ENCODE measurements at places on chromosomes 5 and 9. TPM values are rescaled to one million over a fixed set of nuclear protein-coding genes. Genes with fewer than 3 reads are reported as not detected.

The ENHO gene
- 10.6 TPM for polyA plus RNA-seq

The S100Z gene
- 0.51 TPM for polyA plus RNA-seq

The DIPK1B gene
- polyA plus RNA-seq: 13.3 TPM

The IFNA2 gene
- polyA plus RNA-seq: not detected

The HBEGF gene
- polyA plus RNA-seq: 4.7 TPM

The GOLGA1 gene
- 19.0 TPM for polyA plus RNA-seq

The GDA gene
- polyA plus RNA-seq: 97.2 TPM

The PCDHA12 gene
- polyA plus RNA-seq: 0.48 TPM

The C7 gene
- polyA plus RNA-seq: 53.9 TPM

The BRINP1 gene
- polyA plus RNA-seq: 0.67 TPM

The PCDHA9 gene
- polyA plus RNA-seq: 0.24 TPM
